Stimulated activated CD4-positive, alpha-beta T cell treated with anti-CD3 and anti-CD28 coated beads, Interleukin-1b, Interleukin-23, amount 100 ng/mL, for 24 hours (primary cell): ENCODE measurements at places on chromosomes 1 and 21.
A peak's percentile ranks its signal among the peaks of the same experiment; 100 is the strongest.

DNA sequence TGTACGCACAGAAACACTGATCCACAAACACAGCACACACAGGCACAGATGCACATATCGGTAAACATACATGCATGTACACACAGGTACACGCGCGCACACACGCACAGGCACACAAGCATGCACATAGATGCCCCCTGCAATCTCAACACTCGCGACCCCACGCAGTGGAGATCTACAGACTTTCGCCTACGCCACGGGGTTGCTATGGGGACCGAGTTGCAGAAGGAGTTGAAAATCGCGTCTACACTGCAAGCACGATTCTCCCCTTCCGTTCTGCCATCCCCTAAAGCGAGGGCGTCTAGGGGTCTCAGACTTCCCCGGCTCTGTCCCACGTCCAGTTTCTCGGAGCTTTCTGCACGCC, 826 bp downstream of the TRIM17 start:
- DNase-seq = no peak

GRCh38 chr1:236808564-236809130, 13.6 kb downstream of the MTR start:
- DNase-seq = no peak

DNA sequence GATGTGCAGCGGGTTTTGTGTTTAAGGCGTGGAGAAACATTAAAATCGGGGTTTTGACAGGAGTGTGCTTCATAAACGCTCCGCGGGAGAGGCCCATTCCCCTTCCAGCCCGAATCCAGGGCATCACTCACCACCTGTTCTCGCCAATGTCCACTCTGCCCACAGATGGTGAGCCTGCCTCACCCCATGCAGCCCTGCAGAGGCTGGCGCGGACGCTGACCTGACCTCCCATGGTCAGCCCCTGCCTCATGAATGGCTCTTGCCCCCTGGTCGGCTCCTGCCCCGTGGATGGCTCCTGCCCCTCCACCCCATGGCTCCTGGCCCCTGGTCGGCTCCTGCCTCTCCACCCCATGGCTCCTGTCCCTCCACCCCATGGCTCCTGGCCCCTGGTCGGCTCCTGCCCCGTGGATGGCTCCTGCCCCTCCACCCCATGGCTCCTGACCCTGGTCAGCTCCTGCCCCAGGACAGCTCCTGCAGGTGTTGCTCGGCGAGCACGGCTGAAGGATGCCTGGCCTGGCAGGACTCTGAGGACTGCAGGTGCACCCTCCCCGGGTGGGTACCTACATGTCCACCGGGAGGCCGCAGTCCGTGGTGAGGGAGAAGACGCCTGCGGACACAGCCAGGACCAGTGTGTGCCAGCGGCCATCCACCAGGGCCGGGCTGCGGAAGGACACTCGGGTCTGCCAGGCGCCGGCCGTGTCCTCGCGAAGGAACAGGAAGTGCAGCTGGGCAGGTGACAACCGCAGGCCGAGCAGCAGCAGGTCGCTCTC, 6.7 kb downstream of the KRTAP10-1 start:
- DNase-seq = no peak

DNA sequence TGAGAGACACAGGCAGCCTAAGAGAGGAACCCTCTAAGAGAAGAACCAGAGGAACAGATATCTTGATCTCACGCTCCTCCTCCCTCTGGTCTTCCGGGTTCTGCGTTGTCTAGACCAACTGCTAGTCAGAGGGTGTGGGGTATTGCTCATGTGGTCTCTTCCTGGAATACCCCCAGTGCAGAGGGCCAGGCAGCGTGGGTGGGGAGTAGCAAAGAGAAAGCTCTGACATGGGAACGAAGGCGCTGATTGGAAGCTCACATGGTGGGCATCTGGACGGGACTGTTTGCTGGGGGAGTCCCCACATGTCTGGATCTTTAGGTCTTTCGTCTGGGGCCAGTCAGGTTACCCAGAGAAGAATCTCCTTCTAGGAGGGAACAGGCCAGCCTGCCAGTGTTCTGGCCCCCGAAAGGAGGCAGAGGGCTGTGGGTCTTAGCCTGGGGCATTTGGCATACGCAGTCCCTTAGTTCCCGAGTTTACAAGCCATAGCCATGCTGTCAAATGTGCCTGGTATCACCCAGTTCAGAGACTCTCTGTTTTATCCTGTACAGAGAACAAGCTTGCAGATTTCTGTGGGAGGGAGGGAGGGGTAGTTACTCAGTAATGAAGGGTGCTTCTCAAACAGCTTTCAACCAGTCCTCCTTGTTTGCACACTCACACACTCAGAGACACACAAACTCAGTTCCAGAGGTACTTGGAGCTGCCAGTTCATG, 18.3 kb upstream of the IL6R start:
- peak; percentile 72 for DNase-seq

- DNase-seq = no peak
Observed at GRCh38 chr1:227769047-227769935, 34.1 kb downstream of the SNAP47 start.

GRCh38 chr1:205226868-205227583, 720 bp upstream of the TMCC2 start:
- DNase-seq = no peak
